Stimulated activated CD4-positive, alpha-beta T cell treated with anti-CD3 and anti-CD28 coated beads, Interleukin-15, amount 100 ng/mL, for 1 hour (primary cell): ENCODE measurements at places on chromosomes 6 and 20.
A peak's percentile ranks its signal among the peaks of the same experiment; 100 is the strongest.

- no peak for DNase-seq
These were observed 18.9 kb upstream of the NXT1 start for GRCh38 chr20:23331450-23332350.

- no peak for DNase-seq
These were observed 167.0 kb downstream of the SOBP start for GRCh38 chr6:107656883-107657282.

DNA sequence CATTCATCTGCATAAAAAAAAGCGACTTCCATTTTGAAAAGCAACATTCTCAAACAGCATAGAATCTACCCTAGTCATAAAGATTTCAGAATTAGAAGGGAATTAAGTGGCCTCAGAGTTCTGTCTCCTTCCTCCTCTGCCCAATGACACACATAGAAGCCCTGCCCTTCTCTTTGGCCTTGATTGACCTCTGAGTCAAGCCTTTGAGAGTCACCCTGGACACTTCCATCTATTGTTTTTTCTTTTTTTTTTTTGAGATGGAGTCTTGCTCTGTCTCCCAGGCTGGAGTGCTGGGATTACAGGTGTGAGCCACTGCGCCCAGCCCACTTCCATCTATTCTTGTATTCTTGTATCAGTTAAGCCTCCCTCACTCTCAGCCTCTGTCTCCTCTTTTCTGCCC is 44.8 kb upstream of the CTNNBL1 start:
- no peak for DNase-seq

GRCh38 chr20:42609618-42610017 is 580.1 kb downstream of the PTPRT start:
- no peak for DNase-seq

DNA sequence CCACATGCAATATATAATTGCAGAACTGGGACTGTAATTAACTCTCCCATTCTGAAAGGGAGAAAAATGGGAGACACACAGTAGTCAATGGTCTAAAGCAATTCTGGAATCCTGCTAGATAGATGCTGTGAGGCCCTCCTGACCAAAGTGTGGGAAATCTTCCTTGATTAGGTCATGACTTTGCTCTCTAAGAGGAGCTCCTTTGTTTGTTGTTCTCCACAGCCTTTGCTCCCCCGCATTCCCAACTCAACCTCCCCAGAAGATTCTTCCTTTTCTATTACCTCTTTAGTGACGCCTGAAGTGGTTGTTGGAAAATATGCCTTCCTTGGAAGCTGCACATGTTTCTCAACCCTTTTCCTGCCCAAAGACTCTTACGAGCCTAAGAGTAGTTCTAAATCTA is 28.8 kb upstream of the LIN28B start:
- DNase-seq: no peak

DNA sequence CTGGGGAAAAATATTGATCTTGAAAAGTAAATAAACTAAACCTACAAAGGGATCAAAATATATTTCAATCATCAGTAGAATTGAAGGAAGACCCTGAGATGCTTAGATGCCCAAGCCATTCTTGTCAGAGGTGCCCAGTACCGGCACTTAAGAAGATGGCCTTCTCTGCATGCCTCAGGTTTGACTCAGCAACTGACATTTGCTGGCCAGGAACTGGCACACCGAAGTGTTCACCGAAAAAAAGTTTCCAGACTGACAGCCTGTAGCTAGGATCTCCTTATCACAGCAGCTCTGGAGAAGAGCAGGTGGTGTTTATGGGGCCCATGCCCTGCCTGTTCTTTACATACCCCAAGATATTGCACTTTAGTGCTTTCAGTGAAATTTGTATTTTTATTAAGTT is 203.2 kb downstream of the MOXD1 start:
- DNase-seq: no peak

DNA sequence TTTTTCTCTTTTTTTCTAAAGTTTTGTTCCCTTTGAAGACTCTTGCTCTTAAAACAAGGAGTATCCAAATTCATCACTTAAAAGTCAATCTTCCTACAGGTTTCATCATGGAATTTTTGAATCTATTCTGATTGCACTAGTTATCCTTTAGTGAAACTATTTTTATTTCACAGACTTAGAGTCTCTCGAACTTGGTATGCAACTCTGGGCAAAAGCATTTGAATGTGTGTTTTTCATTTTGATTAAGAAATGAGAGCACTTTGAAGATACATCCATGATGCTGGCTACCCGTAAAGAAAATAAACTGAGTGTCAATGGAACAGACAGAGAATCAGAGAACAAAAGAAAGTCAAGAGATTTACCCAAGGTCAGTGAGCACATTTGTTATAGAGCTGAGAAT is 586.5 kb downstream of the EPM2A start:
- DNase-seq: no peak

- DNase-seq: no peak
These were observed 95.2 kb downstream of the JAG1 start for GRCh38 chr20:10578607-10579006.

DNA sequence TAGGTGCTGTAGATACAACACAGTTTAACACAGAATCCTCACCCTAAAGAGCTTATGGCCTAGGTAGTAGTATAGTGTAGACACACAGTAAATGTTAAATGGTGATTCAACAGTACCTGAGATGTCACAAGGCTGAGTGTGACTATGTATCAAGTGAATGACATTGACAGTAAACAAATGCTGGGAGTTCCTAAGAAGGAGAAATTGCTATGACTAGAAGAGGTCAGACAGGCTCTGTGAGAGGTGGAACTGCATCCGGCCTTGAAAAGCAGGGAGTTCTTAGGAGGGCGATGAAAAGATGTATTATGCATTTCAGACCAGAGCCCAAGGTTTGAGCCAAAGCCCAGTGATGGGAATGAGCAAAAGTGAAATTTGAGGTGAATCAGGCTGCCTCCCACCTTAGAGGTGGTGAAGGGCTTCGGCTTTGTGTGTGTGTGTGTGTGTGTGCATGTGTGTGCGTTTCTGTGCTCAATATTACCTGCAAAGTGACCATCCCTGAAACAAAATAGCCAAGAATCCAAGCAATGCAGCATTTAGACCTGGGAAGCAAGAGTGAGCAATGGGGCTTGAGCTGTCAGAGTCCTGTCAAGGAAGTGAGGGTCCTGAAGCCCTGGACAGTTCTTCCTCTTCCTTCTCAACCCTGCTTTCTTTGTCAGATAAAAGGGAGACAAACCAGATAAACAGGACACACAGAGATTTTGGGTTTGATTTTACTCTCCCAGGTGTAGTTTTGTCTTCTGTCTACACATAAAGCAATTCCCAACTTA is 32.3 kb upstream of the CITED2 start:
- no peak for DNase-seq

GRCh38 chr6:136566007-136566487 is 15.8 kb upstream of the MAP7 start:
- DNase-seq: no peak

DNA sequence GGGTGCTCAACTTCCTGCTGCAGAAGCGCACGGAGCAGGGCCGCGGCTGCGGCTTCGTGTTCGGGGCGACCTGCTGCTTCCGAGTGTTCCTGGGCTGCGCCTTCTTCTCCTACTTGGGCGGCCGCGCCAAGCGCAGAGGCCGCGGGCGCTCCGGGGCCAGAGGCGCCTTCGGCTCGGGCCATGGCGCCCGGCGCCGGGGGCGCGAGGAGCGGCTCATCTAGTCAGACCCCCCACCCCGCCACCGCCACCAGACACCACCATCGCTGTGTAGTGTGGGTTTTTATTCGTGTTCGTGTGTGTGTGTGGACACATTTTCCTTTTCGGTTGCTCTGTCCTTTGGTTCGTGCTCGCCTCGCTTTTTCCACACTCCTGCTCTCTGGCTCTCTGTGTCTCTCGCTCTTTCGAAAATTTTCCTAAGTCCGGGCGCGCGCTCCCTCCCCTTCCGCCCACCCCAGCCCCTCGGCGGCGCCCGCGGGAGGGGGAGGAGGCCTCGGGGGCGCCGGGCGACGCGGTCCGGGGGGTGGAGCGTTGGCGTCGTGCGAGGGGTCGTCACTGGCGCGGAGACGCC is 38.1 kb downstream of the GNAS start:
- DNase-seq: peak; percentile 54

- no peak for DNase-seq
These were observed 157.8 kb downstream of the TPBG start for GRCh38 chr6:82521369-82521768.

DNA sequence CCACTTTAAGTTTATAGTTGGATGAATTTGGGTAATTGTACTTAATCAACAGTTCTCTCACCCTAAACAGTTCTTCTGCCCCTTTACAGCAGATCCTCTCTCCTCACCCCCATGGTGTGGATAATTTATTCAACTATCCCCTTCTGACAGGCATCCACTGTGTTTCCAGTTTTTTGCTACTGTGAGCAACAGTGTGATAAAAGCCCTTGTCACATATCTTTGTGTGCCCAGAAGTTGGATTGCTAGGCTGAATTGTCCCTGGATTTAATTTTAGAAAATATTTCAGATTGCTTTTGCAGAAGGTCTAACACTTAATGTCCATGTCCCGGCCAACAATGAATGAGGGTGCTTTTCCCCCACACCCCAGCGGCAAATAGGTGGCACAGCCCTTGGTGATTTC is 30.5 kb upstream of the SCUBE3 start:
- no peak for DNase-seq

DNA sequence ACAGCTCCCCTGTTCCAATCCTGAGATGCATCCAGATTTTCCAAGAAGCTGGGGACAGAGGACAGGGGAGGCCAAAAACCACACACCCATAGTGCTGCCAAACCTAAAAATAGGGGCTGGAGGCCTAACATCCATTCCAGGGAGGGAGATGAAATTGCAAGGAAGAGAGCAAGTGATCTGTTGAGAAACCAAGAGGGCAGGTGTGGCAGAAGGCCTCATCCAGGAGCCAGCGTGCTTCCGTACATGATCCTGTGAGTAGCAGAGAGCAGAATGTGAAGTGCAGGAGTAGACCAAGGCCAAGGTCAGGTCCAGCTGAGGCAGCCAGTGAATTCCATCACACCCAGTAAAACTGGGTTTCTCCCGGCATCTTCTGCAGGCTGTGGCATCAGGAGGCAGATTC is 167.7 kb upstream of the RIN2 start:
- no peak for DNase-seq

DNA sequence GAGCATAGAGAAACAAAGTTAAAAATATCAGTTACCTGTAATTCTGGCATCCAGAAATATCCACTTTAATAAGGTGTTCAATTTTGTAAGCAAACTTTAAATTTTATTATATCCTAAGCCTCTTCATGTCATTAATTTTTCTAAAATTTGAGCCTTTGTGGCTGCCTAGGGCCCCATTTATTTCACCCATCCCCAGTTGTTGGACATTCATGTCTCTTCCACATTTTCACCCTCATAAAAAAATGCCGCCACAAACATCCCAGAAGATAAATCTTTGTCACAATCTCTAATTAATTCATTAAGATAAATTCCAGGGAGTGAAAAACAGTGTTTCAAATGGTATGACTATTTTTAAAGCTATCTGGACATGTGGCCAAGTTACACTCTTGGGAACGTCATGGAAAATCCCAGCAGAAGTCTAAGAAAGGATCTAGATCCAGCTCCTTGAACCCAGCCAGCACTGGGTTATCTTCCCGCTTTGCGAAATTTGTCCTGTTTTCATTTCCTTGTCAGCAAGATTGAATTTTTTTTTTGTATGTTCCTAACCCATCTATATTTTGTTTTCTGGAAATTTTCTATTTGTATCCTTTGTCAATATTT is 97.2 kb downstream of the TMEM242 start:
- no peak for DNase-seq

DNA sequence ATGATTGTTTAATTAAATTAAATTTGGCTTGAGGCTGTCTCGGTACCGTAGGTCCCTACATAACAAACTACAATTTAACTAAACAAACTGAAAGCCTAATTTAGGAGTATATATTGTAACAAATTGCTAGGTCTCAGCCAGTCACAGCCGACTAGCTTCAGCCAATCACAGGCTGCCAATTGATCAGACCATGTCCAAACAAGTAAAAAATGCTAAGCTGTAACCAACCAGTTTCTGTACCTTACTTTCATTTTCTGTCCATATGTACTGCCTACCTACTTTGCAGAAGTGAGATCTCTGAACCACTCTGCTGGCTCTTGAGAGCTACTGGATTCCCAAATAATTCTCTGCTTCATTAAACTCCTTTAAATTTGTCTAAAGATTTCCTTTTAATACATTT is 648.0 kb upstream of the GJE1 start:
- no peak for DNase-seq

GRCh38 chr6:74280130-74280692 is 584.2 kb downstream of the CD109 start:
- no peak for DNase-seq

DNA sequence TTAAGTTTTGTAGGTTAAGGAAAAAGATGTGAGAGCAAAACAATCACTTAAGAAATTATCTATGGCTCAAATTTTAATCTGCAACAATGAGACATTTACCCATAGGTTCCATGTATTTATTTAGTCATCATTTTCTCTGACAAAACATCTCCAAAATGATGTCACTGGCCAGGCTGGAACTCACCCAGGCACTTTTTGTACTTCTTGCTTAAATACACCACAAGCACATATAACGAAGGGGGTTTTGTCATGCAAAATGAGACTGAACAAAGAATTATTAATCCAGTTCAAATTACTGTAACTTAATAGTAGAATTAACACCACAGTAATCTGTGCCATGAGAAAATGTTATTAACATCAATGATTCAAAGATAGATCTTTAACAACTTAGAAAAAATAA is 200.5 kb downstream of the PTPRK start:
- DNase-seq: no peak

DNA sequence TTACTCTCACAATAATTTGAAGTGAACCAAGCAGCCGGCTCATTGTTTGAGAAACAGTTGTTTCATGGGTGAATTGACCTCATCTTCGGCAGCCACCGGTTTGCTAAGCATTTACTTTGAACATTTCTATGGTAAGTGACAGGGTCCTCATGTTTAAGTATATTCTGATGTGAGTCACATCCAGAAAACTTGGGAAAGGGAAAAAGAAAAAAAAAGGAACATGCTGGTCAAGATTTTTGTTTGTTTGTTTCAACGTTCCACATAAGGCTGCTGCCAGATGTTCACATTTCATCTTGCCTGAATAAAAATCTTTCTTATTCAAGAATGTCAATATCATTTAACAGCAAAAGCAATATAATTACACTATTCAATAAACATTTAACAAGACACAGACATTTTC is 55.0 kb upstream of the EXOC2 start:
- DNase-seq: no peak

- DNase-seq: no peak
These were observed 754 bp downstream of the HDDC2 start for GRCh38 chr6:125300992-125301434.

DNA sequence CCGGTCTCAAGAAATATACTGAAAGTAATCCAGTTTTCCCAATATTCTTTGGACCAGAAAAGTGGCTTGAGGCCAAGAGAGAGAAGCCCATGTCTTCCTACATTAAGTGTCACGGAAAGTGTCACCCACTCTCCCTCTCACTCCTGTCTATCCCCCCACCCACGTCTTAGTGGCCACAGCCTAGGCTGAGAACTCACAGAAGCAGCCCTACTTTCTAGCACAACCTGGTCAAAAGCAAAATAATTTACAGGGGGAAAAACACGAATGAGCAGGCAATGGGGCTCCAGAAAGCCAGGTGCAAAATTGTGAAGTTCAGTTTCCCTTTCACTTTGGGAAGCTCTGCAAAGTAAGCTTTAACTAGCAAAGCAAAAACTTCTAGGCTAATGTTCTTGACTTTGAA is 118.0 kb downstream of the OPRM1 start:
- no peak for DNase-seq
